ENCODE measurements at places on chromosomes 11 and 22.

GRCh38 chr11:68844376-68844775 is 2.7 kb upstream of the CPT1A start:
- no peak for DNase-seq

- DNase-seq, result no peak
Measured at GRCh38 chr11:67303132-67303834, at the start of gene SSH3. Gene SSH3 (plus strand): TSS chr11:67303530. CDS start chr11:67303626, 96 bp downstream.

- DNase-seq, result peak; percentile 3
Measured at GRCh38 chr11:43282607-43283440, 29.0 kb upstream of the API5 start.

GRCh38 chr11:93526641-93527583 is 16.3 kb downstream of the SMCO4 start:
- no peak for DNase-seq

DNA sequence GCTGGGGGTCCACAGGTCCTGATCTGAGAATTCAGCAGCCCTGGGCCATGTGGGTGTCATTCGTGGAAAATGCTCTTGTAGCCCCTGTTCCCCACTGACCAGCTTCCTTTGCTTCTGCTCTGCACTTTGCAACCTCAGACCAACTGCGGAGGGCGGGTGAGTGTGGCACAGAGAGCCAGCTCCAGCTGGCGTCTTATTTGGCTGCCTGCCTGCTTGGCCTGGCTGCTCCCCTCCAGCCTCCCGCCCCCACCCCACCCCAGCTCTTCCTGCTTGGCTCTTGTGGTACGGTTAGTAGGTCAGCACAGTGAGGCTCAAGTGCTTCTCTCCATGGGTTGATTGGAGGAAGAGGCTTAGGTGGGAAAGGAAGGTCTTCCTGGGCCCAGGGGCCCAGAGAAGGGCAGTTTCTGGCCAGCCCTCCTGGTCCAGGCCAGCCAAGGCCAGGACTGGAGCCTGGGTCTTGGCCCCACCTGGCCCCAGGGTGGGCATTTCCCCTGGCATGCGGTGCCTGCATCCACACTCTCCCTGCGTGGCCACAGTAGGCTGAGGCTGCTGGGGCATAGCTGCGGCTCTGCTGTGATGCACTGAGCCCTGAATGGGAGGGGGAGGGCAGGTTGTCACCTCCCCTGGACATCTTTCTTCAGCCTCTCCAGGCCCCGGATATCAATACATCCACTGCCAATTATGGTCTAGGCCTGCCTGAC is 26.5 kb downstream of the MYO7A start:
- DNase-seq, result no peak

DNA sequence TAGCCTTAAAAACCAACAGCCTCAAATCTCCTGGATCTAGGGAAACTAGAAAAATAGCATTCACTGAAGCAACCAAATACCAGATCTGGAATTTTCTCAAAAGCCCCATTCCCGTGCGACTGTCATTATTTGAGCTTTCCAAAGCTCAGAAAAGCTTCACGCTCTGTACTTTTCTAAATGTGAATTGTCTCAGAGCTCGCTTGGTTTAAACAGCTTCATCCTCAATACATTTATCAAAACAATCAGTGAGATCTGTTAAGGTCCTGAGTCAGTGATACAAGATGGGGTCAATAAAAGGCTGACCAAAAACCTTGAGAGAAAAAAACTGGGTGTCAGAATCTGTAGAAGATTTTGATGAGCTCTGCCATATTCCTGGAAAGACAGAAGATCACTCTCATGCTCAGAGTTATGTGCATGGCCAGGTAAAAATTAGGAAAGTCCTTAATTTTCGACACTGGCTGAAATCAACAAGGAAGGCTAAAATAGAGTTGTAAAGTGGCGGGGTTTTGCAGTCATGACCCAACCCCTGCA is 60.2 kb upstream of the VPREB1 start:
- DNase-seq, result no peak
